ENCODE measurements at places on chromosomes 16 and 17.
A peak's percentile ranks its signal among the peaks of the same experiment; 100 is the strongest.

DNA sequence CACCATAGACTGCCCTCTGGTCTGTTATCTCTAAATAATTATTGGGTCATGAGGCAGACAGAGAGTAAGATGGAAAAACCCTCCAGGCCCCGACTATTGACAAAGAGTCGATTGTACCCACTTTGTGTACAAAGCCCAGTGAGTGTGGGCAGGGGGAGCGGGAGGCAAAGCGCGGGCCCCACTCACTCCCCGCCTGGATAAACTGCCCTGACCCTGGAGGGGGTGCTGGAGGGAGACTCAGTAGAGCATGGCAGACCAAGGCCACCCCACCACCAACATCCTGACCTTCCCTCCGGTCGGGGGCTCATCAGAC is 11.2 kb upstream of the CPSF4L start:
- no peak overlapping the region for H3K4me3 ChIP-seq
- H3K4me1 ChIP-seq, result peaks cover 5% of the 10 kb centered on the region
- no peaks in the 10 kb centered on the region for H3K36me3 ChIP-seq
- no peak for DNase-seq
- H3K27ac ChIP-seq, result no peak overlapping the region
- no peaks in the 10 kb centered on the region for H3K27me3 ChIP-seq

DNA sequence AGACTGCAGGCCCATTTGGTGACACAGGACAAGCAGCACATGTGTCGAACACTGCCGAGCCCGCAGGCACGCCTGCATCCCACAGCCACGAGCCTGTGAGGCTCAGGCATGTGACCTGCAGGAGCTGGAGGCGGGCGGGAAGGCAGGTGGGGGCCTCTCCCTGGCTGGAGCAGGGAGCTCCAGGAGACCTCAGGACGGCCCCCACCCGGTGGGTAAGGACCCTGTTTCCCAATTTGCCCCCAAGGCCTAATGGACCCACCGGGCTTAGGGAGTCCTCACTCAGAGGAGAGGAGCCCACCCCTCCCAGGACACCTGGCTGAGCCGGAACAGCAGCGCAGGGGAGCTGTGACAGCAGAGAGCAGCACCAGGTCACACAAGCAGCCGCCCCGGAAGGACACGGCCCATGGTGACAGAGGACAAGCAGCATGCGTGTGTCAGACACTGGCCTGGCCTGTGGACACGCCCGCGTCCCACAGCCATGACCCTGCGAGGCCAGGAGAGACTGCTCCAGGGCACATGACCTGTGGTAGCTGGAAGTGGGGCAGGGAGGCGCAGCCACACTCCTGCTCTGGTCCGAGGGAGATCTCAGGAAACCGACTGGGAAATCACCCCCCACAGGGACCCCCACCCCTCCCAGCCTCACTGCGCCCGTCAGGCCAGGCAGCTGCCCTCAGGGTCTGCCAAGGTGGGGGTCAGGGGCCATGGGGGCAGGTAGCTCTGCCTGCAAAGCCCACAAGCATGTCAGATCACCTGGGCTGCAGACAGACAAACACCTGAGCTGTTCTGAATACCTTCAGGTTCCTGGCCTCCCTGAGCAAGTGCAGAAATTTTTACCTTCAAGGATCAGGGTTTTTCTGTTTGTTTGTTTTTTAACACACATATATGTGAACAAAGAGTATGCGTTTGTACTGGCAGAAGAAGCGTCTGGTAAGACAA is 2.4 kb downstream of the SPSB3 start:
- peaks cover 2% of the 10 kb centered on the region for H3K36me3 ChIP-seq
- no peak for DNase-seq
- peaks cover 12% of the 10 kb centered on the region for H3K4me1 ChIP-seq
- no peak overlapping the region for H3K27ac ChIP-seq
- H3K4me3 ChIP-seq, result no peak overlapping the region

DNA sequence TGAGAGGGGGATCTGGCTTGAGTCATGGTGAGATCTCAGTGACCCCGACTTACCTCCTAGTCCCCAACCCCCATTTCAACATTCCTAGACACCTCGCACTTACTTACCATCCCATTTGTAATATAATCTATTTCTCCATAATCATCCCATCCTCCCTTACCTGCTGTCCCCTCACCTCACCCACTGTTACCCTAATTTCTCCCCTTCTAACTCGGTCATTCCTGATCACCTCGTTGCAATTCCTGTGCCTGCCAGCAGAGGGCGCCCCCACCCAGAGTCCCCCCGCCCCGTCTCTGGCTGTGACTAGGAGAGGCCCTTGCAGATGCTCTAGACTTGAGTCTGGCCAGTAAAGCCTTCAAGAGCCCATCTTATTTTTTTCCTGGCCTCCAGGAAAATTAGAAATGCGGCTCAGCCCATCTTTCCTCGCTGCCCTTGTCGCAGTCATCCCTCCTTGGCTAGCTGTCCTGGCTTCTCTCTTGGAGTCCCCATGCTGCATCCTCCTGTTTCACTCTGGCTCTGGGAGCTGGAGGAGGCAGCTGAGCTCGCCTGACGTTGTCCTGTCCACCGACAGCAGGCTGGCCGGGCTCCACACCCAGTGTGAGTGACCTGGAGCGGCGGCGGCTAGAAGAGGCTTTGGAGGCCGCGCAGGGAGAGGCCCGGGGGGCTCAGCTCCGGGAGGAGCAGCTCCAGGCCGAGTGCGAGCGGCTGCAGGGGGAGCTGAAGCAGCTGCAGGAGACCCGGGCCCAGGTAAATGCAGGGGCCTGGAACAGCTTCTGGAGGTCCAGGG is 5.0 kb downstream of the TBKBP1 start:
- H3K4me1 ChIP-seq, result peaks cover 32% of the 10 kb centered on the region
- DNase-seq, result peak; percentile 77
- no peaks in the 10 kb centered on the region for H3K36me3 ChIP-seq
- H3K4me3 ChIP-seq, result no peak overlapping the region
- no peaks in the 10 kb centered on the region for H3K27me3 ChIP-seq
- H3K27ac ChIP-seq, result no peak overlapping the region

GRCh38 chr16:66988197-66988788 is at the start of gene CES4A:
TSS of gene CES4A (plus strand) at chr16:66988589. CDS start at chr16:66988773, 184 bp downstream.
- no peaks in the 10 kb centered on the region for H3K4me1 ChIP-seq
- no peaks in the 10 kb centered on the region for H3K27me3 ChIP-seq
- DNase-seq, result no peak

DNA sequence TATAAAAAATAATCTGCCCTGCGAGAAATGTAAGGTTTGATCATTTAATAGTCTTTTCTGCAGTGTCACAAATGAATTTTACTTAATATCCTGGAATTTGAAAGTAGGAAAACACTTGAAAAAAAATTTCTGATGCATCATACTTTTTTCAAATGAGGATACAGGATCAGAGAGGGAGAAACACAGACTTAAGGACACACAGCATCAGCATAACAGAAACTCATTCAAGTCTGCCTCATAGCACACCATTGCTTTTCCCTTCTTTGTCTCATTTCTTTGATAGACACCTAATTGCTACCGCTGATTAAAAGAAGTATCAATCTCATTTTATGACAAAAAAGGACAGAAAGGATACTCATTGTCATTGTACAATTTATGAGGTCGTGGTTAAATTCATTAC is 319.0 kb downstream of the TMEM114 start:
- H3K27me3 ChIP-seq, result peaks cover 4% of the 10 kb centered on the region
- H3K36me3 ChIP-seq, result peaks cover 3% of the 10 kb centered on the region
- no peaks in the 10 kb centered on the region for H3K4me1 ChIP-seq

- no peak overlapping the region for H3K27ac ChIP-seq
- no peaks in the 10 kb centered on the region for H3K27me3 ChIP-seq
- peaks cover 6% of the 10 kb centered on the region for H3K36me3 ChIP-seq
- no peaks in the 10 kb centered on the region for H3K4me1 ChIP-seq
- H3K4me3 ChIP-seq, result no peak overlapping the region
These were observed 183.3 kb downstream of the LGALS9B start for GRCh38 chr17:20284022-20284421.

DNA sequence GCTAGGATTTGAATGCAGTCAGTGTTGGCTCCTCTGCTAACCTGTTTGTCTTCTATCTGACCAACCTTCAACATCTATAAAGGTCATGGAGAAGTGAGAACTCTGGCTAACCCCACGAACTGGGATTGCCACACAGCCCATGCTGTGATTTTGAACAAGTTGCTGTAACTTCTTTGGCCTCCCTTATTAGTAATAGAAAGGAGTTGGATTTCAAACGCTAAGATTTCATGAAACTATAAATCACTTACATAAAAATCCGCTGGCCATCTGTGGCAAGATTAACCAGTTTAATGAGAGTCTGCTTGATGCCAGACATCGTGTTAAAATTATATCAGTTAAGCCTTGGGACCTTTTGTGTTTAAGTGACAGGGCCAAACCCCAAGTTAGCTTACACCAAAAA is 53.4 kb downstream of the HSD17B2 start:
- H3K4me1 ChIP-seq, result no peaks in the 10 kb centered on the region
- H3K36me3 ChIP-seq, result peaks cover 2% of the 10 kb centered on the region
- H3K27ac ChIP-seq, result no peak overlapping the region
- H3K27me3 ChIP-seq, result peaks cover 15% of the 10 kb centered on the region
- DNase-seq, result no peak
- no peak overlapping the region for H3K4me3 ChIP-seq

- peaks cover 3% of the 10 kb centered on the region for H3K27me3 ChIP-seq
- H3K4me3 ChIP-seq, result no peak overlapping the region
- H3K36me3 ChIP-seq, result no peaks in the 10 kb centered on the region
- H3K4me1 ChIP-seq, result no peaks in the 10 kb centered on the region
- H3K27ac ChIP-seq, result no peak overlapping the region
These were observed 131.0 kb upstream of the N4BP1 start for GRCh38 chr16:48740964-48741363.

DNA sequence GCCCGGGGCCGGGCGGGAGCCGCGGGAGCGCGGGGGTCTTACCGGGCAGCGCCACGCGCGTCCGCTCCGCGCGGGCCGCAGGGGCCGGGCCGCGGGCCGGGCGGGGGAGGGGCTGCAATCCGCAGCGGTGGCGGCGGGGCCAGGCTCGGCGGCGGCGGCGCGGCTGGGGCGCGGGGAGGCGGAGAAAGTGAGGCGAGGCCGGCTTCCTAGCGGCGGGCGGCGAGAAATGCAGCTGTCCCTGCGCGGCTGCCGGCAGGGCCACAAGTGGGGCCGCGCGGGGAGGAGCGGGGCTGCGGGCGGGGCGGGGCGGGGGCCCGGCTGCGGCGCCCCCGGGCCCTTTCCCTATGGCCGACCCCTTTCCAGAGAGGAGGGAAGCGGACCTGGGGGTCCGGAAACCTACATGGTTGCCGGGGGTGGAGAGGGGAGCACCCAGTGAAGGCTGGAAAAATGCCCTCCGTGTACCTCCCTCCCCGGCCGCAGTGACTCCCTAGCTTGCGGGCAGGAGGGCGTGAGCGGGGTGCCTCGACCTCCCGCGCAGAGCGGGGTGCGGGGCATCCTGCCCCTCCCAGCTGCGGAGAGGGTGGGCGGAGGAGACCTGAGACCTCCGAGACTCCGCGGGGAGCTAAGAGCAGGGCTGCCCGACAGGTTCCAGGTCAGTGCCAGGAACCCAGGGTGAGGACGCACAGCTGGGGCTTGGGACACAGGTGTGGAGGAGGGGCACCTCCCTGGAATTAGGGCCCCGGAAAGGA is at the start of gene CUEDC1:
Gene CUEDC1, minus strand, starts transcription at position 230 of the 749 bp plus-strand sequence. CDS start 69,848 bp downstream, outside the sequence.
- H3K27ac ChIP-seq, result no peak within 1 kb of the TSS
- H3K36me3 ChIP-seq, result peaks cover 2% of the 10 kb centered on the region
- H3K4me1 ChIP-seq, result peaks cover 29% of the 10 kb centered on the region
- DNase-seq, result peak; percentile 66
- H3K27me3 ChIP-seq, result peaks cover 32% of the 10 kb centered on the region

- H3K27ac ChIP-seq, result no peak overlapping the region
- H3K4me1 ChIP-seq, result peaks cover 2% of the 10 kb centered on the region
- no peak for DNase-seq
- peaks cover 42% of the 10 kb centered on the region for H3K36me3 ChIP-seq
- H3K4me3 ChIP-seq, result no peak overlapping the region
These were observed 109.2 kb downstream of the SDR42E1 start for GRCh38 chr16:81902025-81902424.

DNA sequence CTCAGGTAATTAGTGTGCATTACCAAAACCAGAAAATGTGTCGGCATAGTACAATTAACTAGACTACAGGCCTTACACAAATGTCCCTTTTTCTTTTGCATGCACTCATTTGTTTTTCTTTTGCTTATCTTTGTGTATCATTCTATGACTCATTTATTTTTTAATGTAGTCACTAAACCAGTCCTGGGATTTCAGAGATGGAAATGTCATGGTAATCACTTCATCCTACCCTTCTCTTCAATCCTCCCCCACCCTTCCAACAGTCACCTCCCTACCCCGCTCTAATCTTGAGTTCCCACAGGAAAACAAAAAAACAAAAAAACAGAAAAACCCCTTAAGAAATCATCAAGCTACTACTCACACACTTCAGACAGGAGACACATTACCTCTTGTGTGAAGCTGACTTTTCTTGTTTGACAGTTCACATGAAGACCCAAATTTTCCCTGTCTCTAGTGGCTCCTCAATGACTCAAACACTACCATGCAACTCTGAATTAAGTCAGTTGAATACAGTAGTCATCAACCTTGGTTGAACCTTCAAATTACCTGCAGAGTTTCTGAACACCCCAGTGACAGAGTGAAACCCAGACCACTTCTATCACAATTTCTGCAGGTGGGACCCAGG is 242.4 kb upstream of the SALL1 start:
- H3K27me3 ChIP-seq, result no peaks in the 10 kb centered on the region
- H3K36me3 ChIP-seq, result no peaks in the 10 kb centered on the region
- no peak overlapping the region for H3K4me3 ChIP-seq

- DNase-seq, result no peak
- no peaks in the 10 kb centered on the region for H3K27me3 ChIP-seq
- peaks cover 11% of the 10 kb centered on the region for H3K4me1 ChIP-seq
- H3K36me3 ChIP-seq, result peaks cover 14% of the 10 kb centered on the region
- no peak overlapping the region for H3K27ac ChIP-seq
- no peak overlapping the region for H3K4me3 ChIP-seq
These were observed 26.5 kb downstream of the HELZ start for GRCh38 chr17:67218385-67218950.

GRCh38 chr16:3494386-3494973 is 809 bp downstream of the C16orf90 start:
- peaks cover 2% of the 10 kb centered on the region for H3K4me1 ChIP-seq
- H3K4me3 ChIP-seq, result no peak overlapping the region
- H3K27ac ChIP-seq, result no peak overlapping the region

DNA sequence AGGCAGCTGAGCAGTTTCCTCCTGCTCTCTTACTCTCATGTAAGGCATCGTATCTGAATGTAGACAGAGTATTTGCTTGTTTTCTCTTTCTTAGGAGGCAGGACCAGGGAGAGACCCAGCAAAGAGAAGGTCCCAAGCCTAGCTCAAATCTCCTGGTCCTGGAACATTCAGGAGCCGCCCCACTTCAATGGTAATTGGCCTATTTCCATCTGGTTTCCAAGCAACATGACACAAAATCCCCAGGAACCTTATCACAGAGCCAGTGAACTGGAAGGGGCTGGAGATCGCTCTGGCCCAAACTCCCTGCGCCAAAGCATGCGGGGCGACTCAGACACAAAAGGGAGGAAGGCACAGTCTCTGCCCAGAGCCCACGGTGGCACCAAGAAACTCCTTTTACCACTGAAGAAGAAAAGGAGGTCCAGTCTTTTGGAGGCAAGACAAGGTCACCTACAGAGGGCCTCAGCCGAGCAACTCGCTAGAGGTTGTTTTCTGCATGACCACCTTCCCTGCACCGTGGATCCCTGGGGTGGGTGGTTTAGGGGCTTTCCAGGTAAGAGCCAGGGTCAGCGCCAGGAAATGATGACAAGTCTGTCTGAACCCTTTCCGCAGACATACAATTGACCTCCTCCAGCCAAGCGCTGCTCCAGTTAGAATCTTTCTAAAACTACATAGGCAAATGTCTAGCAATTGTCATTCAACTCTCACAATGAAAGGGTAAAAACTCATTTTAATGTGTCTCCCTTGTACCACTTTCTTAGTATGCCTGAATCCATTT is 394.7 kb downstream of the SOX9 start:
- H3K27me3 ChIP-seq, result peaks cover 15% of the 10 kb centered on the region
- no peak for DNase-seq
- no peaks in the 10 kb centered on the region for H3K4me1 ChIP-seq
- H3K4me3 ChIP-seq, result no peak overlapping the region

All from memory B cell (primary cell).